ENCODE measurements at places on chromosomes 12 and 14.

- no peak for DNase-seq
Observed at GRCh38 chr12:105067511-105068031, 16.7 kb downstream of the ALDH1L2 start.

DNA sequence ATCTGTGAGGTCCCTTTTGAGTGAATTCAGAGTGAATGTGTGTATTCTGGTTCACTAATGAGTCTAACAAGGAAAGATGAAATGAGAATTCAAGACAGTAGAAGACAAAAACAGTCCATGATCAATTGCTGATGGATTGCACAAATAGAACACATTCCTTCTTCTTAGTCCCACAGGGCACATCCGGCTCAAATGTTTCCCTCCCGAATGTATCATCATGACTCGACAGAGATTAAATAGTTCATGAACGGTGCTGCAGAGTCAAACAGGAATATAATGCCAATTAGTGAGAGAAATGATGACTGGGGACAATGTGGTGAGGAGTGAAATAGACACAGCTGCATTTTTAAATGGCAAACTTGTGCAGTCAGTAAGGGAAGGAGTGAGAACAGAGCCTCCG, 11.5 kb upstream of the SFSWAP start:
- no peak for DNase-seq

DNA sequence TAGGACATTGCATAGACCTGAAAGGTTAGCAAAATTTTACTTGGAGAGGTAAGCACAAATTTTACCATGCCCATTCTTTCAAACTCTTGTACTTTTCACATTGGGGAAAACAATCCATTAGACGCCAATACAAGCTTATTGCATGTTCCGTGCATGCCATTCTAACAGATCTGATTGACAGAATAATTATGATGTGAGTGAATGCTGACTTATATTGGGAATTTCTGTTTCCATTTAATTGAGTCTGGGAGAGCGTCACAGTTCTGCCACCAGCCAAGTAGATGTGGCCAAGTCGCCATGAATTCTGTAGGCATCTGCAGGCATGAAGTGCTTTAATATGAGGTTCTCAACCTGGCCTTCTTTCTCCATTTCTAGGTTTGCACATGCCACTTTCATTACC, 1097.4 kb downstream of the VRK1 start:
- no peak for DNase-seq

GRCh38 chr14:89507521-89507920, 90.5 kb upstream of the FOXN3 start:
- DNase-seq = no peak

DNA sequence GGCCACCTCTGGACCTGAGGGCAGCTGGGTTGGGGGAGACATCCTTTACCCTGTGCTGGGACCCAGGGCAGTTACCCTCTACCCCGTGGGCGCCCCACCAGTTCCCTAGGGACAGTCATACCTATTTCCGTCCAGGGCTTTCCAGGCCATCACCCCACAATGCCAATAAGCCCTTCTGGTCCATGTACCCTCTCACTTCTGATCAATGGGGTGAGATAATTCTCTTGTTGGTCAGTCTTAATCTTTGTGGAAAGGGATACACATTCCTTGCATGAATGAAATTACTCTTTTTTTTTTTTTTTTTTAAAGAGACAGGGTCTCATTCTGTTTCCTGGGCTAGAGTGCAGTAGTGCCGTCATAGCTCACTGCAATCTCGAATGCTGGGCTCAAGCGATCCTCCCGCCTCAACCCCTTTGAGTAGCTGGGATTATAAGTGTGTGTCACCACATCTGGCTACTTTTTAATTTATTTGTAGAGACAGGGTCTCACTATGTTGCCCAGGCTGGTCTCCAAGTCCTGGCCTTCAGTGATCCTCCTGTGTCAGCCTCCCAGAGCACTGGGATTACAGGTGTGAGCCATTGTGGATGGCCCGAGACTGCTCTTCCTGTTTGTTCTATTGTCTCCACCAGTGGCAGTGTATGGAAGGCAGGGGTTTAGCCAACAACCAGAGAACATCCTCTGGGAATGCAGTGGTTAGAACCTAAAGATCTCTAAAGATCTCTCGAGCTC, 46.3 kb upstream of the STON2 start:
- DNase-seq = no peak

- DNase-seq = no peak
Observed at GRCh38 chr12:85644508-85644907, 191.7 kb downstream of the RASSF9 start.

DNA sequence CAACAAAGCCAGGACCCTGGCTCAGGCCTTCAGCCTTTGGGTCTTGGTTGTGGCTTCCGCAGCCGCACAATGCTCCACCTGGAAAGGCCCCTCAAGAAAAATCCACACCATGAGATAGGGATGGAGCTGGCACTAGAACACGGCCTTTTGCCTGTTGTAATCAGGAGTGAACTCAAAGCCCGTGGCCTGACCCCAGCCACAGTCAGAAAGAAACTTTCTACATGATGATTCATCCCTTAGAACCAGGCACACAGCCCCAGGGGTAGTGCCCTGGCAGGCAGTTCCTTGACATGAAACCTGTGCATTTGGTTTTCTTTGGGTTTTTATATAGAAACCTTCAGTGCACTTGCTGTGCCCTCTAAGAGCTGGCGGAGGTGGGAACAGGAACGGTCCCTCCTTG, 5.1 kb downstream of the CLMN start:
- DNase-seq = no peak

- no peak for DNase-seq
Observed at GRCh38 chr14:95163666-95164065, 6.3 kb upstream of the DICER1 start.

DNA sequence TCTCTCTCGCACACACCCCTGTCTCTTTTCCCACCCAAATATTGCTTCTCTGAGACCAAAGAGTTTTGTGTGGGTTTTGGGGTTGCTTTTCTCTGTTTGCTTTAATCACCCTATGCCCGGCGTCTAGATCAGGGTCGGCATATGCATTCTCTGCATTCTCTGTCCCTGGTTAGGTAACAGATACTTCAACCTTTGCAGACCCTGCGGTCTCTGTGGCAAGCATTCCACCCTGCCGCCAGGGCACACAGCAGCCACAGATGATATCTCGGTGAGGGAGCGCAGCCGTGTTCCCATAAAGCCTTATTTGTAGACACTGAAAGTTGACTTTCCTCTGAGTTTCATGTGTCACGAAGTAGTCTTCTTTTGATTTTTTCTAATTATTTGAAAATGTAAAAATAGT, 110.4 kb upstream of the FZD10 start:
- no peak for DNase-seq

GRCh38 chr14:61335049-61335448, 13.7 kb downstream of the PRKCH start:
- DNase-seq = no peak

DNA sequence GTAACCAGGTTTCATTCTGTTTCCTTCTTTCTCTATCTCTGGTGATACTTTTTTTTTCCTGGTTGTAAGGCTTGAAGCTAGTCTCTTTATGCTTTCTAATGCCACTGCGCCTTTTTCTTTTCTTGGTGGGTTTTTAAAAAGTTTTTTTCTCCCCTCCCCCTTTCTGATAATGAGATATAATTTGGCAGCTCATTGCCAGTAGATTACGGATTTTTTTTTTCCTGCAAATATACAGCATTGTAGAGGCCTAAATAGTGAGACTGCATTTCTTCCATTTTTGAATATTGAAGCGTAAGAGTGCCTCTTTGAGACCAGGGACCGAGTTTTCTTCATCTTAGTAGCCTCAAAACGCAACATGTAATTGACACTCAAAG, 1.1 kb downstream of the PAPOLA start:
- no peak for DNase-seq

All from cortex of kidney (tissue), 1 donor.